Epithelial cell of umbilical artery (primary cell): ENCODE measurements at places on chromosomes 12 and 14. TPM values are rescaled to one million over a fixed set of nuclear protein-coding genes. Genes with fewer than 3 reads are reported as not detected.

CCT2 gene
- total RNA-seq, result 380 and 434 TPM in 2 replicates

KRT77 gene
- not detected in 2 replicates for total RNA-seq

ACOT4 gene
- total RNA-seq, result under 0.01 and 0.61 TPM in 2 replicates

GALNT8 gene
- 0.15 TPM in 1 of 2 replicates, not detected in the other for total RNA-seq

CPM gene
- total RNA-seq, result 34.2 and 39.0 TPM in 2 replicates

LRTM2 gene
- not detected in 2 replicates for total RNA-seq

ITFG2 gene
- total RNA-seq, result 10.1 and 11.1 TPM in 2 replicates

MMP14 gene
- 251 and 265 TPM in 2 replicates for total RNA-seq

SLC10A1 gene
- not detected in 2 replicates for total RNA-seq

IAPP gene
- total RNA-seq, result not detected in 2 replicates

OR4E2 gene
- not detected in 2 replicates for total RNA-seq

TAS2R20 gene
- total RNA-seq, result 1.6 and 2.4 TPM in 2 replicates

BAZ2A gene
- 15.0 and 15.3 TPM in 2 replicates for total RNA-seq

LMBR1L gene
- total RNA-seq, result 84.8 and 91.6 TPM in 2 replicates

DTX3 gene
- 8.1 and 9.3 TPM in 2 replicates for total RNA-seq

CCDC177 gene
- not detected in 2 replicates for total RNA-seq

CACNA1C gene
- total RNA-seq, result under 0.01 TPM in 1 of 2 replicates, not detected in the other

TNS2 gene
- 21.1 and 30.9 TPM in 2 replicates for total RNA-seq

SLC5A8 gene
- not detected in 2 replicates for total RNA-seq

NACA gene
- total RNA-seq, result 1,167 and 1,292 TPM in 2 replicates

GYS2 gene
- not detected in 2 replicates for total RNA-seq

MAP3K9 gene
- total RNA-seq, result under 0.01 TPM in 2 replicates

IQSEC3 gene
- under 0.01 TPM in 1 of 2 replicates, not detected in the other for total RNA-seq

ANO2 gene
- total RNA-seq, result 16.2 and 23.6 TPM in 2 replicates

AICDA gene
- not detected in 2 replicates for total RNA-seq

SYCP3 gene
- 0.30 TPM in 1 of 2 replicates, not detected in the other for total RNA-seq

CLEC4C gene
- total RNA-seq, result not detected in 2 replicates

NAV3 gene
- total RNA-seq, result 17.9 and 24.2 TPM in 2 replicates

SLC17A8 gene
- total RNA-seq, result not detected in 2 replicates

DGLUCY gene
- total RNA-seq, result 31.2 and 51.5 TPM in 2 replicates

PTCSC3 gene
- total RNA-seq, result not detected in 2 replicates

TSPAN19 gene
- total RNA-seq, result not detected in 2 replicates

TPPP2 gene
- total RNA-seq, result not detected in 2 replicates

PPFIA2 gene
- total RNA-seq, result 0.32 TPM in 1 of 2 replicates, not detected in the other

KIF21A gene
- total RNA-seq, result 1.6 and 3.2 TPM in 2 replicates

PLBD1 gene
- total RNA-seq, result under 0.01 TPM in 1 of 2 replicates, not detected in the other

TTC9 gene
- under 0.01 and 0.15 TPM in 2 replicates for total RNA-seq

NKX2-1 gene
- total RNA-seq, result not detected in 2 replicates

GLIPR1 gene
- 20.8 and 36.9 TPM in 2 replicates for total RNA-seq

DNAJC22 gene
- 0.61 and 1.3 TPM in 2 replicates for total RNA-seq

COCH gene
- total RNA-seq, result 0.61 and 0.65 TPM in 2 replicates

EXOC3L4 gene
- total RNA-seq, result not detected in 2 replicates

SCNN1A gene
- total RNA-seq, result under 0.01 TPM in 1 of 2 replicates, not detected in the other

KERA gene
- not detected in 2 replicates for total RNA-seq

CACNA2D4 gene
- 1.1 TPM in 1 of 2 replicates, not detected in the other for total RNA-seq

TAS2R8 gene
- total RNA-seq, result not detected in 2 replicates

GPD1 gene
- not detected in 2 replicates for total RNA-seq

PKP2 gene
- total RNA-seq, result 5.5 and 16.0 TPM in 2 replicates

BTG1 gene
- 9.4 and 10.9 TPM in 2 replicates for total RNA-seq

OR6C2 gene
- not detected in 2 replicates for total RNA-seq

MSI1 gene
- total RNA-seq, result not detected in 2 replicates

CCDC38 gene
- not detected in 2 replicates for total RNA-seq

PDZRN4 gene
- not detected in 2 replicates for total RNA-seq

ASB2 gene
- total RNA-seq, result not detected in 2 replicates

PTPN6 gene
- total RNA-seq, result under 0.01 and 0.15 TPM in 2 replicates

RPL10L gene
- not detected in 2 replicates for total RNA-seq

NELL2 gene
- under 0.01 TPM in 1 of 2 replicates, not detected in the other for total RNA-seq

B4GALNT1 gene
- total RNA-seq, result 0.65 TPM in 1 of 2 replicates, not detected in the other
